Occipital lobe (tissue), 3 donors: ENCODE measurements at places on chromosomes 4 and X.

DNA sequence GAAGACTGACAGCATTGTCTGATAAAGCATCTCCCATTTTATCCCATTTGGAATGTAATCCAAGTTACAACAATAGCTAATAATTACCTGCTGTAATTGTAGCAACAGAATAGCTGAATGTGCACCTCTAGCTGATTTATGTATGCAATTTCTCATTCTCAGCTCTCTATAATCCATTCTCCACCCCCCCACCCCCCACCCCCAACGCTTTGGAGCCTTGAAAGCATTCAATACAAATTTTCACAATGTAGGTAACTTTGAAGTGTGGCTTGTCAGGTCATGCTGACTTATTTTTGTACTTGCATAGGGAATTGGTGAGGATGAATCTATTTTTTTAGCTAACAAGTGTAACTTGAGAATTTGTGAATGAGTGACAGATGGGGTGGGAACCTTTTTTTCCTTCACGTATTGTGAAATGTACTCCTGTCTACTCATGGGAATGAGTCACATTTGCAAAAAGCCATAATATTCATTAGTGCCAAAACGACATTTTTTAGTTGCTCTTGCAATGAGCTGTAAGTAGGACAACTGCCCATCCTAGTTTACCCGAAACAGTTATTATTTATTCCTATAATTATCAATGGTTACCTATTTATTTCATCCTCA is 159.3 kb downstream of the PALLD start:
- no peak for DNase-seq

- DNase-seq = no peak
These were observed 16.1 kb downstream of the RNF4 start for GRCh38 chr4:2484993-2485392.

DNA sequence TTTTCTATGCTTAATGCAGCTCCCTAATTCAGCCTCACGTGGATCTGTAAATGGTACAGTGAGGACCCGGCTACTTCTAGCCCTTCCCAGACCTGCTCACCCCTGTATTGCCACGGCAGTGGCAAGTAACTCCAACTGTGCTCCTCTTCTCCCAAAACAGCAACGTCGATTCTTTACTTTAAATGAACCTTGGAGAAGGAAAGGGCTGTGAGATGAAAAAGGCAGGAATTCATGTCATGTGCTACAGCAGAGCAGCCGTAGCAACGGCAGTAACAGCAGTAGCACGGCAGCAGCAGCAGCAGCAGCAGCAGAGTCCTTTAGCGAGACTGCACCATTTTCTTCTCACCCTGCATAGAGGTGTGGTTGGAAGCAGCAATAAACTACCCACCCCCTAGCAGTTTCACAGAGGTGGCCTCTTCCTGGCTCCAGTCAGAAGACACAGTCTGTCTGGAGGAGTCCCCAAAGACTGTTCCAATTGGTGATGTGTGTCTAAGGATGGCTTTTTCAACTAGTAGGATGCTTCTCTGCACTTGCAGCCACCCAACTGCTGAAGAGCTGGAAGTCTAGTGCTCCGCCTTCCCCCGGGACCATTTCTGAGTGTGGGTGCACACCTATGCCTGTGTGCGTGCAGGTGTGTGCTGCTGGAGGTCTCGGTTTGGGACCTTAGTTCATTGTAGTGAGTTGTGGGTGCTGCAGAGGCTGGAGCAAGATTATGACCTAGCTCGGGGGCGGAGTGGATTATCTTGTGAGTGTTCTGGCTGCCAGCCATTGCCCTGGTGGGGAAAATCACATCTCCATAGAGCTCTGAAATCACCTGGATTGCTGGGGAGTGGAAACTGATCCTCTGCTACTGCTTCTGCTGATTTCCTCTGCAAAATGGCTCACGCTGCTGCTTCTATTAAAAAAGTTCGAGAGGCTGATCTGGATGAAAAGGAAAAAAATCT is 67.2 kb downstream of the ANK2 start:
- DNase-seq = peak; percentile 53

DNA sequence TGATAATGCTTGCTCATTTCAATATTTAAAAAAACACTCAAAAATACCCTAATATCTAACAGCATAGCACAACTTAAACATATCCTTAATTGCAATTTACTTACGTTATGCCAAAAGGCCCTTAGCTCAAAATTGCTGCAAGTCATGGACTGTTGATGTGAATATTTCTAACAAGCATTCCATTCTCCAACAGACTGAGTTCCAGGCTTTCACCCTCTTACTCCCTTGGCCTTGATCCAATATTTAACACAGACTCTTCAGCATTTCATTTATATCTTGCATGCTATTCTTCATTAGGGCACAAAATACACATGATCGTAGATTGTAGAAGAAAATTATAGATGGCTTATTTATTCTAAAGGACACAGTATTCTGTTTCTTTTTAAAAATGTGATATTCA is 96.5 kb downstream of the RNF150 start:
- DNase-seq = no peak

DNA sequence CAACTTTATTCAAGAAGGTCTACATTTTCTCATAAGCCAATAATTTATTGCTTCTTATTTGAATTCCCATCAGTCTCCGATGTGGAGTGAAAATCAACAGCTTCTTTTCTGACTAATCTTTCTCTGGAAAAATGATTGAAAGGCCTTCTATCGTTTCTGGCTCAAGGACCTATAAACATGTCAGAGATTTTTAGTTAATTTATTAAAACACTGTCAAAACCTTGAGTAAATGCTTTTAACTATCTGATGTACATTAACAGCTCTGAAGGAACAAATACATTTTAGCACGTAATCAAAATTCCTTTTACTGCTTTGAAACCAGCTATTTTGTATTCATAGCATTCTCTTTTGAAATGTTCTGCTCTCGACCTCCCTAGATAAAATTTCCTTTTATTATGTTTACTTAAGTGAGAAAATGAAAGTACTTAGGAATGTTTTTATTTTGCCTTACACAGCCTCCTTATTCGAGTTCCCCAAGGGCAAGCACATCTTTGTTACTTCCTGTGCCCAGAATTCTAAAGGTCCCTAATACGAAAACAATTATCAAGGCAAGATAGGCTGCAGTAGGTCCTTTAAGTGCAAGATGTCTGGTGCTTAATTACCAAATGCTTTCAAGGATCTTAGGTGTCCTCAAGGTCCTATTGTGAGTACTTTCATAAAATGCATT is 3.1 kb upstream of the ZFX start:
- DNase-seq = no peak

DNA sequence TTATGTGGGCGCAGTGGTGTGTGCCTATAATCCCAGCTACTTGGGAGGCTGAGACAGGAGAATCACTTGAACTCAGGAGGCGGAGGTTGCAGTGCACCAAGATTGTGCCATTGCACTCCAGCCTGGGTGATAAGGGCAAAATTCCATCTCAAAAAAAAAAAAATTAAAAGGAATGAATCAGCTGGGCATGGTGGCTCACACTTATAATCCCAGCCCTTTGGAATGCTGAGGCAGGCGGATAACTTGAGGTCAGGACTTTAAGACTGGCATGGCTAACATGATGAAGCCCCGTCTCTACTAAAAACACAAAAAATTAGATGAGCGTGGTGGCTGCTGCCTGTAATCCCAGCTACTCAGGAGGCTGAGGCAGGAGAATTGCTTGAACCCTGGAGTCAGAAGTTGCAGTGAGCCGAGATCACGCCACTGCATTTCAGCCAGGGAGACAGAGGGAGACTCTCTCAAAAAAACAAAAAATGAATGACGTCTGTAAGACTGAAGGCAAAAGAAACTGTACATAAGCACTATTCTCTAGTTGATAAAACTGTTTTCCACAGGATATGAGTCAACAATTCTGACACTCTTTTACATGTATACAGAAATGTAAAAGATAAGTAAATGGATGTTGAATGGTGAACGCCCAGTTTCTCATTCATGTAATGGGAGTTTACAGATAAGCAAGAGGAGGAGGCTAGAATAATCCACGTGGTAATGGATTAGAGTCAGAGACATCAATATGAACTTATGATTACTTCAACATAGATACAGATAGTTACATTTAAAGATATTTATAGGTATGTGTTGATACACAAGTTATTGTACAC is 22.2 kb downstream of the CENPC start:
- no peak for DNase-seq

DNA sequence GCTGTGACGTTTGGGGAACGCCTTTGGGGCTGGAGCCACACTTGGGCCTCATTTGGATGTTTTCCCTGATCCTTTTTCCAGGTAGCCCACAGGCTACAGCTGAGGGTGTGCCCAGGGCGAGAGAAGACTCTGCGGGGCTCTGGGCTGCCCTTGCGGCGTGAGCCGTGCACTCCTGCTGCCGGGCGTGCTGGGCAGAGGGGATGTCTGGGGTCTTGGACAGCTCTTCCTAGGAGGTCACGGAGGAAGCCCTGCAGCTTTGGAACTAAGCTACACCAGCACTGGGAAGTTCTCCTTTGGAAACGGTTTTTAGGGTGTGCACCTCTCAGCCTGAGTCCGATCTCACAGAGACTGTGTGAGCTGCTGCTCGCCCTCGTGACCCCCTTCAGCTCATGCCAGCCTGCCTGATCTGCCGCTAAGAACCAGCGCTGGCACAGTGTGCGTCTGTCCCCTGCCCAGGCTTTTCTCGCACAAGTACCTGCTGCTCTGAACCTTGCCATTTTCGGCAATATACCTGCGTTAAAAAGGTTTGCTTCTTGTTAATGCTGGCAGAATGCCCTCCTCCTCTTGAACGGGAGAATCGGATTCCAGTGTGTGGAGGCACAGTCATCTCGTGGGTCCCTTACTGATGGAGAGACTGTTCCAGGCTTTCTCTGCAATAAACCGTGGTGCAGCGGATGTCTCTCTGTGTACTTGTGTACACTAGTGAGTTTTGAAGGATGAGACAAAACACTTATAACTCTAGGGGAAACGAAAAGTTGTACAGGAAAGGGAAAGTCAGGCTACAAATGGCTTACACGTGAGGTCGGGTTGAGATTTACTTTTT is 14.3 kb downstream of the MSANTD1 start:
- no peak for DNase-seq

- DNase-seq = no peak
These were observed 292.2 kb downstream of the NLGN4X start for GRCh38 chrX:5936438-5936837.

- no peak for DNase-seq
These were observed 8.7 kb upstream of the TADA2B start for GRCh38 chr4:7034262-7035081.

DNA sequence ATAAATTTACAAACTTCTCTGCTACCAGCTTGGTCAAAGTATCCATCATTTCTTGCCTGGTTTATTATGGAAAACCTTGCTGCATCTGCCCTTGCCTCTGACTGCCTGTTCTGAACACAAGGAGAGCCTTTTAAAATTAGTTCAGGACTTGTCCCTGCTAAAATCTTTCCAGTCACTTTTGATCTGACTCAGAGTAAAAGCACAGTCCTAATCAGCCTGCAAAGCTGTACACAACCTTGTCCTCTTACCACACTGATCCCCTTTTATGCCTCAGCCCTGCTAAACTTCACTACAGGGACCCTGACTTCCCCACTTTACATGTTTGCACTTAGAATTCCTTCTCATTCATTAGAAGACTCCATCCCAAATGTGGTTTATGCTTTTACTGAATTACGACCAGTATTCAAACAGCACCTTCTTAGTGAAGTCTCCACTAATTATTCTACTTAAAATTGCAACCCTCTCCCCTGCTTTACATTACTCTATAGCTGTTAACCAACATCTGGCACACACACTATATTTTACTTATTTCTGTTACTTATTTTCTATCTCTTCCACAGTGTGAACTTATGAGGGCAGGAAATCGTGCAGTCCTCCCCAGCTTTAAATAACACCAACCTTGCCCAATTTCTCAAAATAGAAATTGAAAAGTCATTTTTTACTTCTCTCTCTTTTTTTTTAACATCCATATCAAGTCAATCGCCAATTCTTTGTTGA is 6.3 kb downstream of the GABRA4 start:
- DNase-seq = no peak

DNA sequence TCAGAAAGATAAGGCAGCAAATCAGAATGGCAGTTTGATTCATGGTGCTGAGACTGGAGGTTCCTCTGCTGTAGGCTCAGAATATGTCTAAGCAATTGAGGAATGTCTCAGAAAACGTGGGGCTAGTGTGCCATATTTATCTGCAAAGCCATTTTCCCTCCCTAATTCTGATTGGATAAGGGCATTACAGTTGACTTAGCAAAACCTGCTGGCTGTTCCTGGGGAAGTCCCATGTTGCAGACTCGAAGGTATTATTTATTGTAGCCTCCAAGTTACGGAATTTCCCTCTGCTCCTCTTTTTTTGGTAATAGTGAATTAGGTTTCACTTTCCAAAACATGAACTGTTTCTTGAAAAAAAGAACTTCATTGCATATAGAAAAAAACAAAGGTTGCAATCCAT is at the start of gene CXCL10:
CXCL10 (minus strand) TSS at position 109 of the 400 bp plus-strand sequence; CDS start at position 43, 66 bp downstream.
- DNase-seq = no peak

DNA sequence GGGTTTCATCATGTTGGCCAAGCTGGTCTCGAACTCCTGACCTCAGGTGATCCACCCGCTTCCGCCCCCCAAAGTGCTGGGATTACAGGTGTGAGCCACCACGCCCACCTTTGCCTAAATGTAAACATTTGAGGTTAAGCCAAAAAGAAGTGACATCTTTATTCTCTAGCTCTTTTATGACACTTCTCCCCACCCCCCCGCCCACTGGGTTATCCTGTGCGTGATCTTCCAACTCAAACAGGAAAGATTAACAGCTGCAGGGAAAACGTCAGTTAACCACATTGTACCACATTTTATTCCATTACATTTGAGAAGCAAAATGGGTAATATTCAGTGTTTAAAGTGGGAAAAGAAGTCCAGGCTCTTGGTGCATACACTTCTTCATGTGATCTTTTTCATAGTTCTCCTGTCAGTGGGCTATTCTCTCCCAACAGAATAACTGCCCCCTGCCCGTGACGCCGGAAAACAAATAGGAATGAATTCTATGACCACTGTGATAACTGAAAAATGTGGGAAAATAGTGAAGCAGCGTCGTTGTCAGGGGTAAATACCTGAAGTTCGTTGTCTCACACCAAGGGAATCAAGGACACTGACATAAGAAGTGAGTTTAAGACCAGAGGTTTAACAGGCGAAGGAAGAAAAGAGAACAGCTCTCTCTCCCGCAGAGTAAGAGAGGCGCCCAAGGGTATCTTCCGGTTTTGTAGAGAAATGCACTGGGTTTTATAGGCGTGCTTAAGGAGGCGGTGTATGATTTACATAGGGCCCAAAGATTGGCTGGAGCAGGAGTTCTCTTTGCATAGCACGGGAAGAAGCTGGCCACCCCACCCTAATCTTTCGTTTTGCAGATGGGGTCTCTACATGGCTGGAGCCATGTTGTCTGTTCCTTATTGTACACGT is 9.7 kb upstream of the SRD5A3 start:
- no peak for DNase-seq

GRCh38 chr4:85423431-85423830 is 51.5 kb upstream of the ARHGAP24 start:
- no peak for DNase-seq

DNA sequence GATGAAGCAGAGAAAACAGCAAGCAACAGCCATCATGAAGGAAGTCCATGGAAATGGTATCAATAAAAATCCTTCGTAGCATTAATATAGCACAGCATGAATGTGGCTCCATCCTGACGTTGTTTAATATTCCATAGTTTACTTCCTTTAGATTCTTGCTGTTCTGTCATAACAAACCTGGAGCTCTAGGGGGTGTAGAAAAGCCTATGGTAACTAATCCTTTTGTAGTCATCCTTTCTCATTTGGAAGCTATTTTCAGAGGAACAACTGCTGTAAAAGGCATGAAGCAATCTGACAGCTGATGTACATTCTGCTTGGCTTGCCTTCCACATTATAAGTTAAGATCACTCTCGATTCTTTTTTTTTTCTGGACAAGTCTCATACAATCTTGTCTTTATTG is 914 bp downstream of the MYOZ2 start:
- DNase-seq = no peak
